ENCODE measurements at places on chromosomes 12 and 14. TPM values are rescaled to one million over a fixed set of nuclear protein-coding genes. Genes with fewer than 3 reads are reported as not detected.

DNA sequence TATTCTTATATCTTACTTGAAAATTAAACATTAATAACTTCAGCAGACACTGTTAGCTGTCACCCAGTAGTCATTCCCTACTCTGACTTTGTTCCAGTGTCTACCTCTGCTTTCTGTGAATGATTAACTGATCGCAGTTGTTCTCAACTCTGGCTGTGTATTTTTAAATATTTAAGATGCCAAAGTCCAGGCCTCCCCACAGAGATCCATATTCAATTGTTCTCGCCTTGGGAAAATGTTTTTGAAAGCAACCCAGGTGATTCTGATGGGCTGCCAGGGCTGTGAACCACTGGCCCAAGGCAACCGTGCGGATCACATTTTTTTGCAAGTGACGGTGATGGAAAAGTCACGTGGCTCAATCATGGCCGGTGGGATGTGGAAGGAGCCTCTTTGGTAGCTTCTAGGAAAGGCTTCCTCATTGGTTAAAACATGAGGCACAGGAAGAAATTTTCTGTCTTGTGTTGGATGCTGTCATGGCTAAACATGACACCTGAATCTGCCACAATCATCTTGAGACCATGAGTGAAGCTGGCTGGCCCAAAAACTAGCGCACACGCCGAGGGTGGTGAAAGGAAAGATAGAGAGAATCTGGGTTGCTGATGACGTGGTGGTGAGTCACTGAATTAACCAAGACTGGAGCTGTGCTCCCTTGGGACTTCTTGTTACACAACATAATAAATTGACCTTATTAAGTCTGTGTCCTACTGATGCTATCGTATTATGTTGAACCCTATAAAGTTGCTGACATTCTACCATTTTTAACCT lies 37.2 kb downstream of the RDH12 start:
- peak; percentile 17 for DNase-seq

- no peak for DNase-seq
Observed at GRCh38 chr12:76882367-76882766, 3.5 kb upstream of the CSRP2 start.

DNA sequence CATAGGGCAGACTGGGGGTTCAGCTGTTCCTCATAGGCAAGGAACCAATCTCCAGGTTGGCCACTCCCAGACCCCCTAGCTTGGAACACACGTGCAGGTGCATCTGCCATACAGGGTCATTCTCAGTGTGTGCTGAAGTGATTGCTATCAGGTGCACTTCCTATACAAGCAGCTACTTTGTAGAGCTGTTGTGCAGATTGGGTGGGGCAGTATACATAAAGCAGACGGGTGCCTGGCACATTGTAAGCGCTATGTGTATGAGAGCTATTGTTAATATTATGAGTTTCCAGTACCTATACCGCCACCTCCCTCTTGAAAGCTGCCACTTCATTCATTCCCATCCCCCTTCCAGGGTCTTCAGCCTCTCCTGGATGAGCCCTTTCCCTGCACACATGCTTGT lies 17.3 kb downstream of the IRF2BPL start:
- no peak for DNase-seq

GRCh38 chr12:82609234-82609914 lies 77.3 kb upstream of the TMTC2 start:
- no peak for DNase-seq

- peak; percentile 80 for DNase-seq
Observed at GRCh38 chr14:36451310-36452065, 68.5 kb downstream of the NKX2-1 start.

- DNase-seq = no peak
Observed at GRCh38 chr14:91396959-91397815, 20.4 kb downstream of the CCDC88C start.

DNA sequence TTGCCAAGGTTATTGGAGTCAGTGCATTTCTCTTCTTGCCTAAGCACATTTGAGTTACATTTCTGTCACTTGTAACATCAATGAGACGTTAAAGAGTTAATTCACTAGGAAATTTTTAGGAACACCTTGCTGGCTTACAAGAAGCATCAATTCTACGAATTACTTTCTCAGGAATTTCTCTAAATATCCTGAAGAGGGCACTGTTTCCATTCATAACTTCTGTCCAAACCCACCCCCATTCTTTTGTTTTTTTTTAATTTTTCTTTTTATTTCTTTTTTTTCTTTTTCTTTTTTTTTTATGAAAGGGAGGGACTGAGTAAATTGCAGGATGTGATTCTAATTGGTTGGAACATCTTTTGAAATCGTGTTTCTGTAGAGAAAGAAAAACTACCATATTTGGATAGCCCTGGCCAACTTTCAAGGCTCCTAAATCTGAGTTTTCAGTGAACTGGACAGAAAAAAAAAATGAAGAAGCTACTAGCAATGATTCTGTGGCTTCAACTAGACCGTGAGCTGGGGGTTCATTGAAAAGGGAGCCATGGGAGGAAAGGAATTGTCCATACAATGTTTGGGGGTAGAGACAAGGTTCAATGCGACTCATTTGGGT lies 285.3 kb downstream of the DAD1 start:
- DNase-seq = no peak

DNA sequence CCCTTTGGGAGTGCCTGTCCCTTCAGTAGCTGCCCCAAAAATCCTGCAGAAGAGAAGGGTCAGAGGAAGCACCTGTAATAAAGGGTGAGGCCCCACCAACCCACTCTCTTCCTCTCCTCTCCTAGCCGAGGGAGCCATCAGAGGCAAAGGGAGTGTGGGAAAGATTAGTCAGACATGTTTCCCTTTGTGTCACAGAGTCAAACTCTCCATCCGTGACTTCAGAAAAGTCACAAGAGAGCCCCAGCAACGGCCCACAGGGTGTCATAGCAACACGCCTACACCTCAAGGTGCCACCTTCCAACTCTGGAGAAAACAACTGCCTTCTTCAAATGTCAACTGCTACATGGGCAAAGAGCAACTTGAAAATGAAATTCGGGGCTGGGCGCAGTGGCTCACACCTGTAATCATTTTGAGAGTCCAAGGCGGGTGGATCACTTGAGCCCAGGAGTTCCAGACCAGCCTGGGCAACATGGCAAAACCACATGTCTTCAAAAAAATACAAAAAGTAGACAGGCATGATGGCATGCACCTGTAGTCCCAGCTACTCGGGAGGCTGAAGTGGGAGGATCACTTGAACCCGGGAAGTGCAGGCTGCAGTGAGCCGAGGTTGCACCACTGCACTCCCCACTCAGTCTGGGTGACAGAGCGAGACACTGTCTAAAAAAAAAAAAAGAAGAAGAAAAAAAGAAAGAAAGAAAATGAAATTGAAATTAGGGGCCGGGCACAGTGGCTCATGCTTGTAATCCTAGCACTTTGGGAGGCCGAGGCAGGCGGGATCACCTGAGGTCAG lies 17.7 kb upstream of the CD27 start:
- peak; percentile 87 for DNase-seq

DNA sequence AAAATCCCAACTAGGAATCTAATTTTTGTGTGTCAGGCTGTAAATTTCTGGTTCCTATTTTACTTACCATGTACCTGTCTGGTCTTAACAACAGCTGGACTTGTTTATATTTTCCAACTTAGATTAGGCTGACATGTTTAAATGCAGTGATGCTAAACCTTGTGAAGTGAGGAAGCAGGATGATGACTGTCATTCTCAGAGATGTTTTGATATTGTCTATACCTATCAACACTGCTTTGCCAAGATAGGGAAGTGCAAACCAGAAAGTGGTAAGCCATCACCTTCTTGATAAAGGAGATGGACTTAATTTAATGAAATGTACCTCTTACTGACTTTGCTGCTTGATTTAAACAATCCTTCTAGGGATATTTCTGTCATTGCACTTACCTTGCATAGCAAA lies 2.1 kb downstream of the BICD1 start:
- no peak for DNase-seq

- DNase-seq = no peak
Observed at GRCh38 chr12:41940571-41940970, 204.1 kb downstream of the GXYLT1 start.

DNA sequence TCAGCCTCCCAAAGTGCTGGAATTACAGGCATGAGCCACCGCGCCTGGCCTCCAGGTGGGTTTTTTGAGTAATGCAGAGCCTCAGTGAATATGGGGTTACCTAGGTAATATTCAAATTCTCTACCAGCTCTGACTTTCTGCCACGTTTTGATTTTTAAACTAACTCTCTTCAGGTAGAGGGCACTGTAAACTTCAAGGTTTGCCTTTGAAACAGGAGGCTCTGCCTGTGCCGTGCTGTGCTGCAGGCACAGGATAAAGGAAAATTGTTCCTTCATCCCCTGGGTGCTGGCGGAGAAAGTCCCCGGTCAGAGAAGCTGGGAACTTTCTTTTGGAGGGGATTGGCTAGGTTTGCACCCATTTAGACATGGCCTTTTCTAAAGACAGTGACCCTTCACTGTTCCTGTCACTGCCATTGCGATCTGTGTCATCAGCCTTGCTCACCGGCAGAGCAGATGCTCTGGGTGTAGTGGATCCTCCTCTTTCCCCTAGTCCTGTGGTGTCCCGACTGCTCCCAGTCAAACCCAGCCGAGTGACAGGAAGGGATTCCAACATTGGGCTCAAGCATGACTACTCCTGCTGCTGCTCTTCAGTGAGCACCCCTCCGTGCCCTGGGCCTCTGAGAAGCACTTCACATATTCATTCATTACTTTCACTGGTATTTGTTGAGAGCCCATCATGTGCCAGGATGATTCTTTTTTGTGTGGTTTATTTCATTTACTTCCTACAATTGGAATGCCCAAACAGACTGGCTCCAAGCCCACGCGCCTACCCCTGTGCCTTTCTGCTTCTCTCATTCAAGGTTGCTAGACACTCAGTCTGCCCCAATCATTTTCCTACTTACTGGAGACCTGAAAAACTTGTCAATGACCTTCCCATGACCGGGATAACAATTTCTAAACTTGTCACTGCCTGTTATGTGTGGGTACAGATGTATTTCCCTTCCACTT lies 103.6 kb downstream of the TMEM30B start:
- DNase-seq = peak; percentile 80

DNA sequence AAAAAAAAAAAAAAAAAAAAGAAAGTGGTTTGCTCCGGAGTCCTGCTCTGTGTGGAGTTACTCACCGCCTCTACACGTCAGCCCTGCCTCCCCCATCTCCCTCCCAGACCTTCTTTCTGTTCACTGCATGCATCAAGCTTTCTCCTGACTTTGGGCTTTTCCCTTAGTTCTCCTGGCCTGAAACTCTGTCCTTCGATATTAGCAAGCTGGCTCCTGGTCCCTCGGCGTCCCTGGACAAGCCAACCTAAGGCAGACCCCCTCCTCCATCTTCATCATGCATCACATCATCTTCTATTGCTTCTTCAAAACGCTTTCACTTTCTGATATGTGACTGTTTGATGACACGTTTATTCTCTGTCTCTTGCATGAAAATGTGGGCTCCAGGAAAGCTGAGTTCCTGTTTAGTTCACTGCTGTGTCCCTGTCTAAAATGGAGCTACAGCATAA lies 40.6 kb downstream of the SLC15A4 start:
- DNase-seq = no peak

DNA sequence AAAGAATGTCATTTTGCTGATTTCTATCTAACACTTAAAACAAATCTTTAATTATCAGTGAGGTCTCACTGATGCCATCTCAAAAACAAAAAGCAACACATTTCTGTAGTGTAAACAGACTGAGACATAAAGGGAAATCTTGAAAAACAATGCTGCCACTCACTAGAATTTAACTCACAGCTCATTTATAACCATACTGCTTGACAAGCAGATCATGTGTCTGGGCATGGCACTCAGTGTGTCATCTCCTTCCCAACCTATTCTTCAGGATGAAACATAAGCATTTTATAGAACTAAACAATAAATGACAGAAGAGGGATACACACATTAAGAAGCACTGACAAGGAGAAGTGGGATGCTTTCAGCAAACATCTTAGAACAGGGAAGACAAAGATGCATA lies 22.4 kb downstream of the ATF7 start:
- no peak for DNase-seq

DNA sequence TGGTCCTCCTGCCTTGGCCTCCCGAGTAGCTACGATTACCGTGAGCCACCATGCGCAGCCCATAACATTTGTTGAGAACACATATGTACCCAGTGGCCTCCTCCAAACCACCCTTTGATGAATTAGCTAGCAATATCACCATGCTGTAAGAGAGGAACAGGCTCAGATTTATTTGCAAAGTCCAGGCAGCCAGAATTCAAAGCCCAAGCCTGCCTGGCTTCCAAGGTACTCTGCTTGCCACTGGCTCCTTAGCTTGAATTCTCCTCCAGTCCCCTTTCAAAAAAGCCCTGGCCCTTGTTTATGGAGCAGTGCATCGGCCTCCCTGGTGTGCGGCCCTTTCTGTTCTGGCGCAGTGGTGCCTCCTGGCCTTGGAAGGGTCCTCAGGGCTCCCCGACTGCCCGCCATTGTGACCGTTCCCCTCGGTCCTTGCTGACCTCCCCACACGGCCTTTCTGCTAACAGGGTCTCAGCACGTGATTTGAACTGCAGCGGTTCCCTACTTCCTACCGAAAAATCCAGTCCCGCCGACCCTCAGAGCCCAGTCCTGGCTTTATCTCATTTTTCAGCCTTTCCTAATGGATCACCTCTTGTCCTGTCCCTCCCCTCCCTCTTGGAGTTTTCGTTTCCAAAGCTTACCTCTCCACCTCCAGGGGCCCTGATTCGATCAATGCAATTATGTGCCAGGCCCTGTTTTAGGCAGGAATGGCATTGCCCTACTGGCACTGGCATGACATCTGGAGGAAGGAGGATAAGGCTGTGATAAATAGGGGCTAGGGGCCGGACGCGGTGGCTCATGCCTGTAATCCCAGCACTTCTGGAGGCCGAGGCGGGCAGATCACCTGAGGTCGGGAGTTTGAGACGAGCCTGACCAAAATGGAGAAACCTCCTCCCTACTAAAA lies 22.0 kb downstream of the SLC25A29 start:
- no peak for DNase-seq

- DNase-seq = no peak
Observed at GRCh38 chr12:879641-880040, 69.9 kb downstream of the RAD52 start.

DNA sequence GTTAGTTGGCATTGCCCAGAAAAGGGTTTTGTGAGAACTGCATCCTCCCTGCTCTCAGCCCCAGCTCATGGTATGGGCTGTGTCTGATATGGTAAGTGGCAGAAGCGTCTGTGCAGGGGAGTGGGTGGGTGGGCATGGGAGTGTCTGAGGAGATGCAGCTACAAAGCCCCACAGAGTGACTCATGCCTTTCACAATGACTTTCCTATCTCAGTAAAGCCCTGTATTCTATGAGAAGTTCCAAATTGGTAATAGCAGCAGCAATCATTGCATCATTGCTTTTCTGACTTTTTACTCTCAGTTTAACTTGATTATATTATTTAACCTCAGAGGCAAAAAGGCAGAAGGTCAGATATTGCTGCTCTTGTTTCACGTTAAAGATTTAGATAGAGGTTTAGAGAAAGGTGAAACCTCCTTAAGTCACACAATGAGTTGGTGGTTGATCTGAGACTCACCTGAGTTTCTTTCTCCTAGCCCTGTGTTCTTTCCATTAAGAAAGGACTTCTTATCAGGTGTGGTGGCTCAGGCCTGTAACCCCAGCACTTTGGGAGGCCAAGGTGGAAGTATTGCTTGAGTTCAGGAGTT lies 171.7 kb downstream of the SLC5A8 start:
- no peak for DNase-seq

SRRM4 gene
- 0.27 TPM for total RNA-seq

INHBC gene
- total RNA-seq = 0.33 TPM

BAZ2A gene
- 86.3 TPM for total RNA-seq

OR6C65 gene
- total RNA-seq = not detected

TMEM30B gene
- 91.0 TPM for total RNA-seq
